ENCODE measurements at places on chromosomes 11 and 22.

DNA sequence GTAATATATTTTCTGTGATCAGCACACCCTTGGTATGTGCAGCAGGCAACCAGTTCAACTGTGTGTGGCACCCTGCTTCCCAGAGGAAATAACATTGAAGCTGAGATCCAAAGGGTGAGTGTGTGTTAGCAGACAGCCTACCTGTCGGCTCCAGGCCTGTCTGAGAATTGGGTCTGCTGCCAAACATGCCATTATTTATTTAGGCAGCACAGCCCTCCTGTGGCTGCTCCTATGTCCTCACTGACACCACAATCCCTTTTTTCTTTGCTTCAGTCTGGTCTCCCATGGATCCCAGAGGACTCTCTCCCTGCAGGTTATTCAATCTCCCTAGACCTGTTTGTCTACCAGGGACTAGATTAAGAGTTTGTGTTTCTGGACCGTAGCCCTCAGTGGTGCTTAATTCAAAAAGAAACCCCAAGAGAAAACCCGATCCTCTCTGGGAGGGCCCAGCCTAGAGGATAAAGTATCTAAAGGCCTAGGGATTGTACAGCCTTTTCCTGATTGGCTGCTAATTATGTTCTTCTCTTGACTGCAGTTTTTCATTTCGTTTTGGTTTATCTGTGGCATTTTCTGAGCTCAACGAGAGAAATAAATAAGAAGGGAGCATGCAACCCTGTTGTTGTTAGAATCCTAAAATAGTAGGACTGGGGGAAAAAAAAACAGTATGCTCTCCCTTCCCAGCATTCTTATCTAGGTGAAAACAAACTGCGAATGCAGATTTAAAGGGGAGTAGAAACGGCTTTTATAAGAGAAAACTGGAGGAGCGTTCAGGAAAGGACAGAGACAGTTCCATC is 24.1 kb downstream of the KCNE3 start:
- peak; percentile 89 for DNase-seq

DNA sequence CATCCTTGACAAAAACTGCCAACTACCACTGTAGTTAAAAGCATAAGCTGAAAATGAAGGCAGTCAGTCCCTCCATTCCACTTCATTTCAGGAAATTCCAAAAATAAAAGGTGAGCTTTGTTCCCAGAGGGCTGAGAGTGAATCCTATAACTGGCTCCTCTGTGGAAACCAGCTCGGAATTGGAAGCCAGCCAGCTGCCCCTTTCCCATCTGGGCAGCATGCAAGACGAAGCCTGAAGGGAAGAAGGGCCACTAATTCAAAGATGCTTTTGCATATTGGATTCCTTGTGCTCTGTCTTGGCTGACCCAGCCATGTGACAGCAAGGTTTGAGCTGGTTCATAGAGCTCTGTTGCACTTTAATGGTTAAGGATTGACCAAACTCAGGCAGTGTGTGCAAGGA is 83.4 kb downstream of the ALX4 start:
- no peak for DNase-seq

DNA sequence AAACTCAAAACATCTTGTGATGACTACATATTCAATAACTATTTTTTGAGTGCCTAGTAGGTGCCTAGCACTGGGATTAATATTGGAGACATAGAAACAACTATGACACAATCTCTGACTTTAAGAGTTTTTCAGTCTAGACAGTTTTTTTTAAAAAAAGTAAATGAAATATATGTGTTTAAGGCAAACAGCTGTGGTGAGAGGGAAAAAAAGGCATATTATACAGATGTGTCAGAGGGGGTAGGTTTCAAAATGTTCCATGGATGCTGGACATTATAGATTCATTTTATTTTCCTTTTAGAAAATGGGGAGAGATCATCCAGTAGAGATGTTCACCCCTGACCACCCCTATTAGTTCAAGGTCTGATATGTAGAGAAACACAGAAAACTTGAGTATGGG is 90.8 kb downstream of the LUZP2 start:
- DNase-seq = no peak

DNA sequence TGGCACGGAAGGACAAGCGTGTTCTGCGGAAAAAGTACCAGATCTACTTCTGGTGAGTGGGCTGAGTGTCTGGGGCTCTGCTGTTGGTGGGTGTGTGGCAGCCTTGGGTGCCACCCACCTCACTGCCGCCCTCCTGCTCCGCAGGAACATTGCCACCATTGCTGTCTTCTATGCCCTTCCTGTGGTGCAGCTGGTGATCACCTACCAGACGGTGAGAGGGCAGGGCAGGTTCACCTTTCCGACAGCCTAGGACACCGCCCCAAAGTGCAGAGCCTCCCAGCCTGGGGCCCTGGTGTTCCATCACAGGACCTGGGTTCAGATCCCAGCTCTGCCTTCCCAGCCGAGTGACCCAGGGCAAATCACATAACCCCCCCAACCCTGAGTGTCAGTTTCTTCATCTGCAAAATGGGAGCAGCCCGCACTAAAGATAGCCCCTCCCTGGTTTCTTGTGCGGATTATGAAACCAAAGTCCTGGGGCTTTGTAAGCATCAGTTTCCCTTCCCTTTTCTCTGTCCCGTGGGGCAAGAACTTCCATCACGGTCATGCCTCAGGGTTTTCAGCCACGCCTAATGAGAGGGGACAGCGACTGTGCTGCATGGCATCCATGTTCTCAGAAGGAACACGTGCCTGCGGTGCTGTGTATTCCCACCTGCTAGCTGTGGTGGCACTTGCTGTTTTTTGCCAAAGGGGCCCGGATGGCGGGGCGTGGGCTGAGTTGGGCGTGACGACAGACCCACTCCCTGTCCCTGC is 9.8 kb upstream of the TAGLN start:
- no peak for DNase-seq

- DNase-seq = no peak
Observed at GRCh38 chr11:45942381-45942780, 19.9 kb downstream of the LARGE2 start.

DNA sequence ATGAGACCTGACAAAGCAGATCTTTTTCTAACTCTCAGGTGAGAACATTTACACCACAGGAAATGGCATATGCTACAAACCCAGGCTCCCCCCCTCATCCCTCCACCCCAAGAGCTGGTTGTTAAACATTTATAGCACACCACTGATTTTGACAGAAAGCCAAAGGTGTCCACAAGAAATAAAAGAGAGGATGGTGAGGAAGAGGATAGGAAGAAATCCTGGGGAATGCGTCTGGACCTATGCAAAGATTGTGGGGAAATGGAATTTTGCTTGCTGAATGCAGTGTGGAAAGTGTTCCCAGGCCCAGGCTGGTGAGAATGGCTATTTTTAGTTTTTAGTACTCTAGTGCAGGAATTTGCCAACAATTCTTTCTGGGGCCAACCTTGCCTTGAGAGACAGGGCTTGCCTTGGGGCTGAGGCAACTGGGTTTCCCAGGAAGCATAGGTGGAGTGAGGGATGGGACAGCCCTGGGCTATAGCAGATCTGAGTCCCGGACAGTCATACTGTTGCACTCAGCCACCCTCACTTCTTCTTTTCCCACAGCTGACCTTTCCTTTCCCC is 163.9 kb downstream of the ADAMTS15 start:
- DNase-seq = no peak

DNA sequence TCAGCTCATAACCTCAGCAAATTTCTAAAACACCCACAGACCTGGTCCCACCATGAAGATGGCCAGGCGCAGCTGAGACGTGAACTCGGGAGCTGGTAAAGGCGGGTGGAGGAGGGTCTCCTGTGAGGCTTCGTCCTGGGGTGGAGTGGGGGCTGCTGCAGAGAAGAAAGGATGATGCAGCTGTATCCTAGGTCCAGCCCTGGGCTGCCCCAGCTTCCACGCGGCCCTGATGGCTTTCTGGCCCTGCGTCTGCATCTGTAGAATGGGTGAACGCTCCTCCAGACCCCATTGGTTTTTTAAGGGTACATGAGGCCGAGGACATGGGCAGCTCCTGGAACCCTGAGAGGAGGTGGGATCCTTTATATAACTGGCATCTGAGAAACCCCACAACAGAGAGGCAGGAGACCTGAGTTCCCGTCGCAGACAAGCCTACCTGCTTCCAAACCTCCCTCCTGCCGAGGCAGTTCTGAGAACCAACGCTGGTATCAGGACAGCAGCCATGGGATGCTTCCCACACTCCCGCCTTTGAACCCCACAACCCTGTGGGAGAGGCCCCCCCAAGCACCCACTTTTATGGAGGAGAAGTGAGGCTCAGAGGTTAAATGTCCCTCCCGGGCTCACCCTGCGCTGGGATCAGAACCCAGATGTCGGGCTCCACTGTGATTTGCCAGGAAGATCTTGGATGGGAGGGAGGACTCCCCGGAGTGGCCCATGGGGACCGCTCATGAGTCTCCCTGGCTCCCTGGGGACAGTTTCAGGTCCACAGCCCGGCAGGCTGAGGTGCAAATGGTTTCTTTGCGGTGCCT is 55.2 kb upstream of the FGF3 start:
- no peak for DNase-seq

DNA sequence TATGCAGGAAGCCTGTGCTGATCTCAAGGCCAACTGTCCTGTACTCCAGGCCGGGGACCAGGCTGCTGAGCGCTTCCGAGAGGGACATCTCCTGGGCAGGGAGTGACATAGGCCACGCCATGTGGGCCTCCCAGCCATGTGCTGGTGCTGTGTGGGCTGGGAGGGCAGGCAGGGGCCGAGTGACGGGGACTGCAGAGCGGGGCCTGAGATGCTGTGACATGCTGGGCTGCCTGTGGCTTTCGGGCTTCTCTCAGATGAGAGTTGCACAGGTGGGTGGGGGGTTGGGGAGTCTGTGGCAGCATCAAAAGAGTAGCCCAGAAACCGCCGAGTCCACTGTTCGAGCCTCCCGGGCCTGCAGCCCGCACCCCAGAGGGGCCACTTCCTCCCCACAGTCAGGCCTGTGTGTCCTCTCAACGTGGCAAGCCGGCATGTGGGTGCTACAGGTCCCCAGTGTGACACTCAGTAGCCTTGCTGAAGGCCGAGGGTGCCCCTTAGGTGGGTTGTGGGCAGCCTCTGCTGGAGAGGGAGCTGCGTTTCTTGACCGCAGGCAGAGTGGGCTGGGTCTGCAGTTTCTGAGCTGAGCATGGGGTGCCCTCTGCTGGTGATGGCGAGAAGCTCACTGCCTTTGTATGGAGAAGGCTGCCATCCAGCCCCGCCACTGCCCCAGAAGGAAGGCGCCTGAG is 101.2 kb downstream of the BCR start:
- DNase-seq = no peak

- no peak for DNase-seq
Observed at GRCh38 chr11:113311536-113311935, 2.8 kb upstream of the TTC12 start.

- no peak for DNase-seq
Observed at GRCh38 chr11:126431401-126432064, 76.0 kb downstream of the ST3GAL4 start.

- DNase-seq = no peak
Observed at GRCh38 chr11:16987205-16987568, 27.0 kb downstream of the PLEKHA7 start.

DNA sequence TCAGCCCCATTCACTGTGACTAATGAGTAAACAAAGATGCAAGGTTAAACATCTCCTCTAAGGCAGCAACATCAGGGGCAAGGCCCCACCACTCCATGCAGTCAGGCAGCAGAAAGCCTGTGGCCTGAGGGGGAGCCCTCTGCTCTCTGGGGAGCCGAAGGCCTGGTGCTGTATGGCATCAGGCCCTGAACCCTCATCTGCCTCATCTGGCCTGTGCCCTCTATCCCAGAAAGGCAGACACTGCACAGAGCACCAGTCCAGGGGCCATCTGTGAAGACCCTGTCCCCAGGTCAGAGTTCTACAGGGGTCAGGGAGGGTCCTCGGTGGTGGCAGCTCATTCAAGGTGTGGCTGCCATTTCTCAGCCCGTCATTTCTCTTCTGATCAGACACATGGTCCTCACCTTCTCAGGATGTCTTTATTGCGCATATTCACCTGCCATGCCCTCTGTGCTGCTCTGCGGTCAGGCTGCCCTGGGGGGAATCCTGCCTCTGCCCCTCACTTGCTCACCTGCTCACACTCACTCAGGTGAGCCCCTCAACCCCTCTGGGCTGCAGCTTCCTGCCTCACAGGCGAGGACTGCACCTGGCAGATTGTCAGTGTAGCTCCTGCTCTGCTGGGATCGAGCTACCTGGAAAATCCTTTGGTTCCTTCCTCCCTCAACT is 103.1 kb upstream of the PITPNB start:
- no peak for DNase-seq

DNA sequence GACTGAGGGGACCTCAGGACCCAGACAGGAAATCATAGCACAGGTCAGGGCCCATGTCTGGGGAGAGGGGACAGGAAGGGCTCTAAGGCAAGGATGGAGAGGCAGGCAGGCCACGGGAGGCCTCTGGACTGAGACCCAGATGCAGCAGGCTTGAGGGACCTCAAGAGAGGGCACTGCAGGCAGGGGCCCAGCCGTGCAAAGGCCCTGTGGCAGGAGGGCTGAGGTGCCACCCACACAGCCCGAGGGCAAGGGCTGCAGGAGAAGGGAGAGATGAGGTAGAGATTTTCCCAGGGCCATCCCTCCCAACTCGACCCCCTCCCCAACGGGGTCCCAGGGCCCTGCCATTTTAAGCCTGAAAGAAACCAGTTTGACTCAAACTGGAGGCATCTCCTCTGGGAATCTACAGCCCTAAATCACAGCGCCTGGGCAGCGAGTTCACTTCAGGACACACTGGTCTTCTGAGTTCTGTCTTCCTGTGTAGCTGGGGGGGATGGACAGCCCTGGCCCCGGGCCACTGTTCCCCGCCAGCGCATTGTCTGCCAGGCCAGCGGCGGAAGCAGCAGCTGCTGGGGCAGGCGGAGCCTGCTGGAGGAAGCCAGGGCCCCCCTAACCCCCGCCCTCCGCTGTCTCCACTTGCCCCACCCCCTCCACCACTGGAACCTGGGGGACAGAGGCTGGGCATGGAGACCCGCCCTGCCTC is 20.3 kb upstream of the WNT7B start:
- DNase-seq = no peak

DNA sequence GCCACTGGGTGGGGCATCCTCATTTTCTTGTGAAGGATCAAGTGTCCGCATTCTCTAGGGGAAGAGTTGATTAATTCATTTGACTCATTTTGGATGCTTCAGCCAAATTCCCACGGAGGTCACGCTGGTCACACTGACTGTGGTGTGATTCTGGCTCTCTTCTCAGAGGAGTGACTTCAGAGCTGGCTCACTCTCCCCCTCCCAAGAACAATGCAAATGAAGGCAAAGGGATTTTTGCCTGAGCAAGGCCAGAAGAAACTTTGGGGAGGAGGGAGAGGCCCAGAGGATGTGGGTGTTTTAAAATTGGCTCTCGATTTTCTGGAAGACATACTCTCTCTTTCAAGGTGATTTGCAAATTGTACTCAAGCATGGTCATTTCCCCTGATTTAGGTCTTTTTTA is 51.1 kb upstream of the LMO2 start:
- DNase-seq = no peak

- no peak for DNase-seq
Observed at GRCh38 chr11:2262301-2263070, 7.9 kb downstream of the ASCL2 start.

DNA sequence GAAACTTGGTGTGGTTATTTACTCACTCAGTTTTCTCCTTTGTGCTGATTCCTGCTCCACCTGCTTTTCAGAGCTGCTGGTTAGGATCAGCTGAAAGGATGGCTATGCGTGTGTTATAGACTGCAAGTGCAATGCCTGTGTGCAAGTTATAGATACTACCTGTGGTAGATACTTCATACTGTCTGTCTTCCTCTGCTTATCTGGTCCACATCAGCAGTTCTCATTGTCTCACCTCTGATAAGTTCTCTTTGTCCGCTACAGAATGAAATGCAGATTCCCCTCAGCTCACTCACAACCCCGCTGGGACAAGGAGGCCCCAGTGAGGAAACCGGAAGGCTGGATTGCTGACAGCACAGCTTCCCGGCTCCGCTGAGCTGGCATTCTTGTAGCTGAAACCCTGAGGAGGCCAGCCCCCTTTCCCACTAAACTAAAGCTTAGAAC is 37.5 kb upstream of the LYVE1 start:
- DNase-seq = no peak
